ENCODE measurements at places on chromosomes 7 and 10.
A peak's percentile ranks its signal among the peaks of the same experiment; 100 is the strongest.

DNA sequence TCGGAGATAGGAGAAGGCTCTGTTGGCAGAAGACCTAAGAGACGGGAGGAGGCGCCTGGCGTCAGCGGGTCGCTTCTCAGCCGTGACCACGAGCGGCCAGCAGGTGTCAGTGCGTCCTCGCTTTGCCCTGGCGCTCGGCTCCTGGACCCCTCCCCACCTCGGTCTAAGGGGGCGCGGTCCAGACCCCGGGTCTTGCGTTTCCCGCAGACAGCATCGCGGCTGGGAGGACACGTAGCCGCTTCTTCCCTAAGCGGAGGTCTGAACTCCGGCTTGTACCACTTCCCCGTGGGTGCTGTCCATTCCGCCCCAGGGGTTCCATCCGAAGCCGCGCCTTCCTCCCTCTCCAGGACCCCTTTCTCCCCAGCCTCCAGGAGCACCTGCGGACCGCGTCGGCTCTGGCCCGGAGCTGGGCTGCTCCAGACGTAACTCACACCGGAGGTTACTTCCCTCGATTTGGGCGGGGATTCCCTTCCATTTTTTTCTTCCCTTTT, 593 bp upstream of the ADRA2A start:
- DNase-seq, result peak; percentile 63

GRCh38 chr10:83978681-83979383, 160.5 kb upstream of the GHITM start:
- DNase-seq, result no peak

- DNase-seq, result no peak
Measured at GRCh38 chr7:90749774-90750173, 153.7 kb downstream of the CDK14 start.

DNA sequence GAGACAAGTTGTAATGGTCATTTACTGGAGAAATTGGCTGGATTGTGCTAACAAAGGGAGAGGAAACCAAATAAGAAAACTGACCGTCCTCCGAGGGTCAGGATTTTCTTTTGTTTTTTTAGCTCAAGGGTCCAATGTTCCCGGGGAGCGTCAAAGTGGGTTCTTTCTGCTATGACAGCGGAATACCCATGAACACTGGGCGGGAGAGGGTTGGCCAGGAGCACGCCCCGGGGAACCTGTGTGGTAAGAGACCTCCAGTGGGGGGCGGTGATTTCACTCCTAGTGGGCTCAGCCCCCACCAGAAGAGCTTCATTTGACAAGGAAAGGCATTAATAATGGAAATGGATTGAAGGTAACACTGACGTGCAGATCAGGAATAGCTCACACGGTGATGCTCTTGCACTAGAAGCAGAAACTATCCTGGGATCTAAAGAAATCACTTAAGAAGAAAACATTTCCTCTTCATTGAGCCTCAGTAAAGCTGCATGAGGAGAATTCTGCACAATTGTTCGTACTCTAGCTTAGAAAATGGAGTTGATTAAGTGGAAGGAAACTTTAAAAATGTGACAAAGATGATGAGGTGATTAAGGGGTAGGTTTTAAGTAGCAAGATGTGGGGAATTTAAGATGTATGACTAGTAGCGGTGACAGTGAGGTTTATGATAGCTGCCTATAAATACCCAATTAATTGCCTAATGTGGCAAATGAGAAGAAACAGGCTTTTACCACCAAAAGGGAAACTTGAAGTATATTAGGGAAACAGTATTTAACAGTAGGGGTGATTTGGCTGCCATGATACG, 627.2 kb downstream of the SUGCT start:
- no peak for DNase-seq

- DNase-seq, result no peak
Measured at GRCh38 chr7:151426441-151426903, 13.5 kb downstream of the CRYGN start.

DNA sequence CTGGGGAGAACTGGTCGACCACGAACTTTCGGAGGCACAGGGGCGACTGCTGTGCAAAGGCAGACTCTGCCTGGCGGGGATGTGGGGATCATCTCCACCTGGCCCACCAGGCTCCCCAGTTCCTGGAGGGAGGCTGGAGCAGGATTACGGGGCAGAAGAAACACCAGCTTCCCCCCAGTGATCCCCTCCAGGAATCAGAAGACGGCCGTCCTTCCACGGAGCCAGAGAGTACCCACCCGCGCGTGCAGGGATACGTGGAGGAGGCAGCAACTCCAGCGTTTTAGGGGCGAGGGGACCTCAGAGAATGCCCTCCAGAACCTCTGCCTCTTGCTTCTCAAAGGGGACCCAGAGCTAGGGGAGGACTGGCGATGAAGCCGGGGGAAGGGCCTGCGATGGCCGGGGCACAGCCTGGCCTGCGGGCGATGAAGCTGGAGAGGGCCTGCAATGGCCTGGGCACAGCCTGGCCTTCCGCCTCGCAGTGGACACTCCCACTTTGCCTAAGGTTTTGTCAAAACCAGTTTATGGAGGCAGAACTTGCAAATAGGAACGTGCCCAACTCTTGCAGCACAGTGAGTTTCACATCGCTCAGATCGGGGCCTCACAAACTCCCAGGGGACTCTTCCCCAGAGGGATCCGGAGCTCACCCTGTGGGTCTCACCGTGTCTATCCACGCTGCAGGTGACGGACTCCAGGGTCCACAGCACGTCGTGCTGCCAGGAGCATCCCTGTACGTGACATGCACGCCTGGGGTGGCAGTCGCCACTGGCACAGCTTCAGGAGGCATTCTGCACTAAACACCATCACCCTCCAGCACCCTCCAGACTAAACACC, 77.9 kb upstream of the PDGFA start:
- no peak for DNase-seq

- DNase-seq, result no peak
Measured at GRCh38 chr7:15816835-15817426, 130.4 kb upstream of the MEOX2 start.

- no peak for DNase-seq
Measured at GRCh38 chr7:155818820-155819168, 6.5 kb upstream of the SHH start.

GRCh38 chr7:54944179-54944578, 74.6 kb upstream of the EGFR start:
- no peak for DNase-seq

- no peak for DNase-seq
Measured at GRCh38 chr10:21047511-21047910, 150.4 kb upstream of the NEBL start.

DNA sequence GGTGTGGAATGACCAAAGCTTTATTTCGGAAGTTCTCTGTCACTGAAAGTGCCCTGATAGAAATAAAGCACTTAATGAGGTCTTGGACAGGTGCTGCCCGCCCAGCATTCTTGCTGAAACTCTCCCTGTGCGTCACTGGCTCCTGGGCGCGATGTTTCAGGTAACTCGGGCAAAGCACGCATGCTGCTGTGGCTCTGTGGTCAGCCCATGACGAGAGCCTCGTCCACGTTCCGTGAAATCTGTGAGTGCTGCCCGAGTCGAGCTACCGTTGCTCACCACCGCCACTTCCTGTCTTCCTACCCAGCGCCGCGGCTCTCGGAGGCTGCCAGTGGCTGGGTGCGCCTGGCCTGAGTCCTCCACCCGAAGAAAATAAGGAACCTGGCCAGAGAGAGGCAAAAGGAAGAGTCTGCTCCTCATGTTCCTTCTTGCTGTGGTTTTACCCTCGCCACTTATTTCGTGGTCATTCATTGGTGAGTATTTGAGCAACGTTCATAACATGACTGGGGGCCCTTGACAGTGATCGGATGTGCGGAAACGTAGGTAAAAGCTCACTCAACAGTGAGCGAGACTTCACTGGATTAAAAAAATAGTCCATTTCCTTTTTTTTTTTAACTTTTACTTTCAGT, 95.5 kb downstream of the MAP3K8 start:
- DNase-seq, result peak; percentile 73

DNA sequence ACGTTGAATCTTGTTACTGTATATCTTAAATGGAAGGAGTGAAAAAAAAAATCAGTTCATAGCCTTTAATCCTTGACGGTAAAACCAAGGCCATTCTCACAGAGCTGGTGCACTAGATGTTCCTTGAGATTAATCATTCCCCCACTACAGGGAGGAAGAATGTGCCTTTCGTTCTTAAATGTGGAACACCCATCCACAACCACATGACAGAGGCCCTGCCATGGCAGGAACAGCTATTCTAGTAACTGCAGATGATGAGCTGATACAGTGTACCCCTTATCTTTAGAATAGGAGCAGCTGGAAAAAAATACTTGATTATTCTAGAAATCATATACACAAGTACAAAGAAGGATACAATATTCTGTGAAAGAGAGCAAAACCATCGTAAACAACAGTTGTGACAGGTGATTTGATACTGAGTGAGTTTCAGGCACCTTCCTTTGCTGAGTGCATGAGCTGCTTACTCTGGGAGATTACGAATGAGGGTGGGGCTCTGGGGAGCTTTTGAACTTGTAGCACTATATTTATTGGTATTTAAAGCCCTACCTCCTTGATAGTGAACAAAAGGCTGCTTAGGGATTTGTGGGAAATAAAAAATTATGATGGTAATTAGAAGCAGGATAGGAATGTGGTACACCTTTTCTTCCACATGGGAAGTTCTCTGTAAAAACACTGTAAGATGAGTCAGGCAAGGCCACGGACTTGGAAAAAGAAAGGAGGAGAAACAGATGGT, 244.4 kb upstream of the SLC26A5 start:
- no peak for DNase-seq

- no peak for DNase-seq
Measured at GRCh38 chr7:14207711-14208110, 218.2 kb upstream of the ETV1 start.

DNA sequence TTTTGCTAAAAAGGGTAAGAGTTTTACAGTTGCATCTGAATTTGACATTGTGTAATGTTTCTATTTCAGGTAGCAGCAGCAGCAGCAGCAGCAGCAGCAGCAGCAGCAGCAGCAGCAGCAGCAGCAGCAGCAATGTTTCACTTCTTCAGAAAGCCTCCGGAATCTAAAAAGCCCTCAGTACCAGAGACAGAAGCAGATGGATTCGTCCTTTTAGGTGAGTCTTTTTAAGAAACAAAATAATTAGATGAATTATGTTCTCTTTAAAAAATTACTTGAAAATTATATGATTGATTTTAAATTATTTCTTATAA, 32.6 kb downstream of the UMAD1 start:
- DNase-seq, result no peak

DNA sequence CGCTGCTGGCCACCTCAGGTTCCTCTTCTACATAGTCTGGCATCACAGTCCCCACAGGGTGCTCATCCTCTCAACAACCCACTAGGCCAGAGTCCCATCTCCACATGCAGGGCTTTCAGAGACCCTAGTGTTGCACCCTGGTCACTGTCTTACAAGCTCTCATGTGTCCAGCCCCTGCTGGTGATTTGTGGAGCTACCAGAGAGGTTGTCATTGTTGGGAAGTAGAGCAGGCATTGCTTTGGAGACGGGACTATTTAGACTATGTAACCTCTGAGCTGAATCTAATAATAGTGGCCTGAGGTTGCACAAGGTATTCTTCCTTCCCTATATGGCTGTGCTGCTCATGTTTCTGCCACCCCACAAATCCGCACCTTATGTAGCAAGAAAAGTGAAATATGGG, 135.3 kb upstream of the VWC2 start:
- no peak for DNase-seq

- no peak for DNase-seq
Measured at GRCh38 chr10:132346806-132347205, 14.8 kb downstream of the LRRC27 start.

DNA sequence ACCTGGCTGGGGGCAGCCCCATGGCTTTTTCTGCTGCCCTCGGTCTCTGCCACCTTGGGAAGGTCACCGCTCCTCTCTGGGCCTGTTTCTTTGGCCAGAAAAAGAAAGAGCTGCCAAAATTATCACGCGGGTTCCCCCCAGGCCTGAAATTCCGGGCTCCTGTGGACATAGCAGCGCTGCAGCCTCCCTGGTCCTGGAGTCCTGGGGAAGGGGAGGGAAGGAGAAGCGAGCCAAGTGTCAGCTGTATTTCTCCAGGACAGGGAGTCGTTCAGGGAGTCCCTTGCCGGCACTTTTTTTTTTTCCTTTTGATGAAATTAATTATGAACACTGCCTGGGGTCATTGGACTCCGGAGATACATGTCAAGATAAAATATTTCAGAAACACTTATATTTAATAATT, 152.3 kb upstream of the GPR26 start:
- no peak for DNase-seq

DNA sequence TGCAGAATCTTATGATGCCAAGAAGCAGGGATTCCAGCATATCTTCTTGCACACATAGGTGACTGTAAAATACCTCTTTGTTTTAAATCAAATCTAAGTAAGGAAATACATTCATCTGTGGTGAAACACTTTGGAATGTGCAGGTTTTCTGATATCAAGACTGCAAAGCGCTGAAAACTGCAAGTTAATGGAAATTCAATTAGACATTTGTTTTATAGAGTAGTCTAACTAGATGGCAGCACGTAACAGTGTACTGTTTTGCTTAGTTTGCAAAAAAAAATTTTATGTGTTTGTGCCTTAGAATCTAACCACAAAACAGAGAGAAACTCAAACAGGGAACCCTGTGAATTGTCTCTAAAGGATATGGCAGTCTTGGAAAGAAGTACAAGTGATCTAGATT, 259.2 kb downstream of the HDAC9 start:
- no peak for DNase-seq

DNA sequence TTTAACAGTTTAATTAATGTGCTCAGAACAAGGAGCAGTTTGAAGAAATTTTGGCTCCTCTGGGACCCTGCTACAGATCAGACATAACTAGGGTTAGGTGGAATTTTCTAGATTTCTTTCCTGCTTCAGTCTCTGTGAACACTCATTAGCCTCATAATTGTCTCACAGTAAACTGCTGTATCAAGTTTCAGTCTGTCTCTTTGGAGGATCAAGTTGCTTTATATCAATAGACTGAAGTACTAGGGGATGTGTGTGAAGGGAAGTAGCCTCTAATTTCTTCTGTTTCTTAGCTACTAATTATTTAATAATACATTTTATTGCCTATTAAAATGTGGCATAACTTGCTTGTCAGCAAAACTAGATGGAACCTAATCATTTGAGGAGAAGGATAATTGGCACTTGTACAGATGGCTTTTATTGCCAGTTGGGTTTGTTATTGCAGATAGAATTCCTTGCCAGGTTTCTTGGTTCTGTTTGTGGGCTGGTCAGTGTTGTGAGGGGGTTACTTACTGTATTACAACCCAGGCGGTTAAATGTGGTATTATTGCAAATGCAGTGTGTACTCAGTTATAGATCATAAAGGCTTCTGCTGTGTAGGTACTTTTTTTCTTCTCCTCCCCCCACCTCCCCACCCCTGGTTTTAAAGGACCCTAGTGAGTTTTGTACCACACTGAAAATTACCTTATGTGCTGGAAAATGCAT, 758.0 kb downstream of the AUTS2 start:
- DNase-seq, result no peak

DNA sequence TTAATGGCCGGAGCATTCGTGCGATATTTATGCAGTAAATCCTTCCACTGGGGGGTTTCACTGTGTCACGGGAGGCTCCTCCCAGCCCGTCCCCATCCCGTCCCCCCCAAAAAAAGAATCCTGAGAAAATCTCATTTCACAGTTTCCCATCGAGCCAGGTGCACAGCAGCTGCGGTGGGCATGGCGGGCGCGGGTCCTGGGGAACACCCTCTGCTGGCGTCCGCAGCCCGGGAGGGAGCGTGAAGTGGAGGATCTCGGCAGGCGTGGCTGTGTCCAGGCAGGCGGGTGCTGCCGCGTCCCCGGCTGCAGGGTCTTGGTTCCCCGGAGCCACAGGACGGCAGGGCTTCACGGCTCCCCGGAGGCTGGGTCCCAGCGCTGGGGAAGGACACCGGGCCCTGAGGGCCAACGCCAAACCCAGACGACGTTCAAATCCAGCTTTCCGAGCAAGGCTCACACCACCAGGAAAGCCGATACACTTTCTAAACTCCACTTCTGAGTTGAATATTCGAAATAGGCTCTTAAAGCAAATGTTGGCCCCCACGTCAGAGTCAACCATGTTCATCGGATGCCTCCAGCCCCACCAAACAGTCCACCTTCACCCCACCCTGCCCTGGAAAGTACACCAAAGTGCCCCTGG, 55.7 kb downstream of the PDGFA start:
- DNase-seq, result no peak
